Vagina (tissue), 2 donors: ENCODE measurements at places on chromosomes 3 and 15. TPM values are rescaled to one million over a fixed set of nuclear protein-coding genes. Genes with fewer than 3 reads are reported as not detected.

GRCh38 chr15:101381671-101382212, 86.7 kb upstream of the SNRPA1 start:
- DNase-seq, result no peak

- DNase-seq, result no peak
Observed at GRCh38 chr3:63576846-63577245, 75.6 kb upstream of the SNTN start.

DNA sequence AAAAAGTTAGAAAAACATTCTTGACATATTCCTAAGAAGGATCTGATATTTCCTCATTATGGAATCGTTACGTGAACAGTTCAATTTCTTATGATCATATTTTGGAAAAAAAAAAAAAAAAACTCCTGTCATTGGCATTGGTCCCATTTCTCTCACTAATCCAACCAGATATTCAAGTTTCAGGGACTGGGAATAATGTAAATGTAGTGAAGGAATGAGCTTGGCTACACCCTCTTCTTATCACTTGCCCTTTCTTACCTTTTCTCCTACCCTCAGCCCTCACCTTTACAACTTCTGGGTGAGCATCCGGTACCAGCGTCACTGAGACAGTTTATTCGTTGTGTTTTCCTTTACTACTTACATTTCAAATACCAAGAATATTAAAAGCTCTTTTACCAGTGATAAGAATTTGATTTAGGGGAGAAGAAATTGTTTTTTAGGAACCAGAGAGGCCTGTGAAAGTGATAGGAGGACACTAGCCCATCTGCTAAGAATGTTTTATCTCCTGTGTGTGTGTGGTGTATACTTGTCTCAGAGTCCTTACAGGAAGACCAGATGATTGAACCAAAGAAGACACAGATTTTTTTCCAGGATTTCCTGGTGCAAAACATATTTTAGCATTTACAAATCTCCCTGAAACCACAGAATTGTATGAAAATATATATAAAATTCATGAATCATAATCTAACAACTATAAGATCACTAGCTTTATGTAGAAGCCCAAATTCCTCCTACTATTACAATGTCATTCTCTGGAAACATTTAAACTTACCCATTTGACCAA, 946.7 kb downstream of the ZPLD1 start:
- no peak for DNase-seq

Gene FAM240A
- not detected for total RNA-seq

DNA sequence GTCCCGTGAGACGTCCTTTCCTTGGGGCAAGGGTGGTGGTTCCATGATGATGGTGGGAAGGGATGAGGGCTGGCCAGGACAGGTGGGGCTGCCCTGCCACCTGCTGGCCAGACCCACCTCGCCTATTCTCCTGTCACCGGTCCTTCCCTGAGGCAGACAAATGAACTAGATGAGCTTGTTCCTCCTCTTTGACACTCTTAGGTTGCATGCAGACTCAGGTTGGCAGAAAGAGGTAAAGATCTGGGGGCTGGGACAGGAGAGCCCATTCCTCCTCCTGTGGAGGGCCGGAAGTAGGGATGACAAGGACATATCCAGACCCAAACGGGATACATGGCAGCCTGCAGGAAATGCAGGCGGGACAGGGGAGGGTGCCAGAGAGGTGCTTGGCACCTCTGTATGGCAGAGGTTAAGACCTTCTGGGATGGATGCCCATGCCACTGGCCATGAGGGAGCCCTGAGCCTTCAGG, 38.6 kb downstream of the ACSBG1 start:
- no peak for DNase-seq
